ENCODE measurements at places on chromosomes 6 and 20. TPM values are rescaled to one million over a fixed set of nuclear protein-coding genes. Genes with fewer than 3 reads are reported as not detected.

Gene SNX3
- total RNA-seq = 223 TPM

Gene SKIC2
- 121 TPM for total RNA-seq

Gene PRSS16
- 4.7 TPM for total RNA-seq

Gene CPXM1
- total RNA-seq = not detected

Gene OR2B6
- total RNA-seq = 0.26 TPM

Gene LY86
- total RNA-seq = not detected

DNA sequence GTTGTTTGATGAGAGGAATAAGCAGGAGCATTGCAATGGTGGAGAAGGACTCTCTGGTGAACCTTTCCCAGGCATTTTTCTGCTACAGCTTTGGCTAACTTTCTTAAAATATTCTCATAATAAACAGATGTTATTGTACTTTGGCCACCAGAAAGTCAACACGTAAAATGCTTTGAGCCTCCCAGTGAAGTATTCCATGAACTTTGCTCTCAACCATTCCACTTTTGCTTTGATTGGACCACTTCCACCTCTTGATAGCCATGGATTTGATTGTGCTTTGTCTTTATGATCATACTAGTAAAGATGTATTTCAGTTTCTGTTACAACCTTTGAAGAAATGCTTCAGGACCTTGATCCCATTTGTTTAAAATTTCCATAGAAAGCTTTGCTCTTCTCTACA, 241.1 kb downstream of the TENT5A start:
- H3K36me3 ChIP-seq = no peaks in the 10 kb centered on the region
- H3K27ac ChIP-seq = no peak overlapping the region
- H3K4me1 ChIP-seq = no peaks in the 10 kb centered on the region
- no peaks in the 10 kb centered on the region for H3K27me3 ChIP-seq
- no peak for DNase-seq

DNA sequence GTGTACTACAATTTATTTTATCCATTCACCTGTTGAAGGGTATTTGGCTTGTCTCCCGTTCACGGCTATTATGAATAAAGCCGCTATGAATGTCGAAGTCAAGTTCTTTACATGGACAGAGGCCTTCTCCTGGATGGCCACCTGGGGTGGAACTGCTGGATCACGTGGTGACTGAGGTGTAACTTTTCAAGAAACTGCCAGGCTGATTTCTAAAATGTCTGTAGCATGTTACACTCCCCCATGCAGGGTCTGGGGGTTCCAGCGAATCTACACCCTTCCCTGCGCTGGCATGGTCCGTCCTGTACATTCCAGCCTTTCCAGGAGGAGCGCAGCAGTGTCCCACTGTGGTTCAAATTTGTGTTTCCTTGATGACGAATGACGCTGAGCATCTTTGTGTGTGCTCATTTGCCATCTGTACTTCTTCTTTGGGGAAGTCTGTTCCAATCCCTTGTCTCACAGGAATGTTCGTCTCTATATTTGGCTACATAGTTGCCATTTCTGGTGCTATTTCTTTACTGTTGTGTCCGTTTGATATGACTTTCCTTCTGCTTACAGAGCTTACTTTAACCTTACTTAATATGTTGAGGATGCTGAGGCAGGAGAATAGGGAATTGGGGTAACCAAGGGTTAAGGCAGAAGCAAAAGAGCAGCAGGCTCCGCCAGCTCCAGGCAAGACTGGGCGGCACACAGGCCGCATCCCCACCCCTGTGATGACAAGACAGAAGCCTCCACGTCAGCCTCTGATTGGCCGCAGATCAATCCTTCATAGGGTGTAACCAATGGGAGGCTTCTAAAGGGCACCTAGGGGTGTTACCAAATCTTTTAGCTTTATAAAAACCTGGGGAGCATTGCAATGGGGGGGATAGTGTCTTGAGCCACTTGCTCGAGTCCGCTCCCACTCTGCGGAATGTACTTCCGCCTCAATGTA, 106.6 kb downstream of the TAF4 start:
- H3K27me3 ChIP-seq = no peaks in the 10 kb centered on the region
- no peaks in the 10 kb centered on the region for H3K4me1 ChIP-seq
- no peak for DNase-seq
- no peak overlapping the region for H3K27ac ChIP-seq

- H3K36me3 ChIP-seq = no peaks in the 10 kb centered on the region
- no peak for DNase-seq
- no peak overlapping the region for H3K4me3 ChIP-seq
- no peaks in the 10 kb centered on the region for H3K4me1 ChIP-seq
- no peak overlapping the region for H3K27ac ChIP-seq
Observed at GRCh38 chr6:148723484-148723883, 23.3 kb upstream of the UST start.

GRCh38 chr6:14501240-14501639, 383.7 kb downstream of the CD83 start:
- H3K36me3 ChIP-seq = no peaks in the 10 kb centered on the region
- H3K4me3 ChIP-seq = no peak overlapping the region
- no peak overlapping the region for H3K27ac ChIP-seq
- no peak for DNase-seq

- H3K36me3 ChIP-seq = no peaks in the 10 kb centered on the region
- no peak overlapping the region for H3K4me3 ChIP-seq
- H3K27me3 ChIP-seq = no peaks in the 10 kb centered on the region
- no peak overlapping the region for H3K27ac ChIP-seq
Observed at GRCh38 chr6:47727391-47727790, 29.0 kb downstream of the ADGRF4 start.

- no peaks in the 10 kb centered on the region for H3K4me1 ChIP-seq
- no peak overlapping the region for H3K4me3 ChIP-seq
- H3K36me3 ChIP-seq = peaks cover 4% of the 10 kb centered on the region
Observed at GRCh38 chr20:49037962-49038387, 8.1 kb upstream of the CSE1L start.

DNA sequence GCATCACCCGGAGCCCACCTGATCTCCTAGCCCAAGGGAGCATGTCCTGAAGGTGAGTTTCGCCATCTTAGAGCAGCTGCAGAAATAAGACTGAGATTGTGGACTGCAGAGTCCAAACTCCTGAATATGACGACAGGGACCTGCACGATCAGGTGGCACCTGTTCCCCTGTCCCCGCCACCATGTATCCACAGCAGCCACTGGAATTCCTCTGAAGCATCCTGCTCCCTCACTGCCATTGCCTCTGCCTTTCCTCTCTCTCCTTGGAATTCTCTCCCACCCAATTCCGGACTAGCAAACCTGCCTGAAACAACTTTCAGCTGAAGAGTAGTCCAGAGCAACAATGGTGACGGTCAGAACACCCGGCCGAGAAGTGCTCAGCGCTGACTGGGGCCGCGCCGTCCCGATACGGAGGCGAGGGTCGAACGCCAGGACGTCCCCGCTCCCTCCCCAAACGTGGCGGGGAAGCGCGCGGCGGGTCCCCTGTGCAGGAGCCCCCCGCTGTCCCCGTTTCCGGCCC, 694 bp upstream of the FAM120B start:
- peak overlapping the region; percentile 100 for H3K4me3 ChIP-seq
- peaks cover 7% of the 10 kb centered on the region for H3K36me3 ChIP-seq
- H3K4me1 ChIP-seq = peaks cover 26% of the 10 kb centered on the region

DNA sequence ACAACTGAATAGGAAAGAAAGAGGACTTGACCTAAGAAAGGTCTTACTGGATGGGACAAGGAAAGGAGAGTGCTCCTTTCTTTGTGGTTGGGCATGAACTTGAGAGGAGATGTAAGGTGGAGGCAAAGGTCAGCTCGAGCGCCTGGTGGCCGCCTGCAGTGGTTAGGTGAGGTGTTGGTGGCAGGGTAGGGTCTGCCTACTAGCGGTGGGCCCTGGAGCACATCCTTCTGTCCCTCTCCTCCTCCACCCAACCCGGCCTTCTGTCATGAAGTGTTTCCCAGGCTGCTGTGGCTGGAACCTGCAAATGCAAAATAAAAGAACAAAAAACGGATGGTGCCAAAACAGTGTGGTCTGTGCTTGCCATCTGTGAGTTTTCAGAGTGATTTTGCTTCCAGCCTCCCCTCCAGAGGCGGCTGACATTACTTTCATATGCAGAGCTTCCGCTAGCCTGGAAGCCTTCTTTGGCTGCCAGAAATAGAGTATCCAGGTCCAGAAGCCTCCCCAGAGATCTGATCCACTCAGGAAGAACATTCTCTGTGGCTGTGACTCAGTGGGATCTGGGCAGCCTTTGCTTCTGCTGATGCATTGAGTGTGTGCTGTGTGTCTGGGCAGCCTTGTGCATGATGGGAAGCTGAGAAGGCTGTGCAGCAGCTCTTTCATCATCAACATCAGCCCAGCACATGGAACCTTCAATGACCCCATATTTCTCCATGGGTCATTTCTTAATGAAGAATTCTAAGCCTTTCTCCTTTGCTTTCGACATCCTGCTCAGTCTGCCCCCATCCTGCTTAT, 79.8 kb upstream of the FAM184A start:
- no peak overlapping the region for H3K27ac ChIP-seq
- no peak overlapping the region for H3K4me3 ChIP-seq
- H3K4me1 ChIP-seq = no peaks in the 10 kb centered on the region
- H3K36me3 ChIP-seq = no peaks in the 10 kb centered on the region
- H3K27me3 ChIP-seq = peaks cover 3% of the 10 kb centered on the region

DNA sequence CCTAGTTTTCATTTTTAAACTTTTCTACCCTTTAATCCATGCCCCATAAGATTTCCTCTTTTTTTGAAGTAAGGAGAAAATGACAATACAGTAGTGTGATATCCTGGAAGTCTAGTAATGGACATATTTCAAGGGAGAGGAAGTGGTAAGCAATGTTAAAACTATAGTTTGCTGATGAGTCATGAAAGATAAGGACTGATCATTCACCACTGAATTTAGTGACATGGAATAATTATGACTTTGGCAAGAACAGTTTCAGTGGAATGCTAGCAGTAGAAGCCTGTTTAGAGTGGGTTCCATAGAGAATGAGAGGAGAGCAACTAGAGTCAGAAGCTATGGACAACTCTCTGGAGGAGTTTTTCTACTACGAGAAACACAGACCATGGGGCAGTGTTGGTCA, 24.9 kb upstream of the SLC2A12 start:
- DNase-seq = no peak
- H3K4me1 ChIP-seq = no peaks in the 10 kb centered on the region
- H3K27me3 ChIP-seq = no peaks in the 10 kb centered on the region

DNA sequence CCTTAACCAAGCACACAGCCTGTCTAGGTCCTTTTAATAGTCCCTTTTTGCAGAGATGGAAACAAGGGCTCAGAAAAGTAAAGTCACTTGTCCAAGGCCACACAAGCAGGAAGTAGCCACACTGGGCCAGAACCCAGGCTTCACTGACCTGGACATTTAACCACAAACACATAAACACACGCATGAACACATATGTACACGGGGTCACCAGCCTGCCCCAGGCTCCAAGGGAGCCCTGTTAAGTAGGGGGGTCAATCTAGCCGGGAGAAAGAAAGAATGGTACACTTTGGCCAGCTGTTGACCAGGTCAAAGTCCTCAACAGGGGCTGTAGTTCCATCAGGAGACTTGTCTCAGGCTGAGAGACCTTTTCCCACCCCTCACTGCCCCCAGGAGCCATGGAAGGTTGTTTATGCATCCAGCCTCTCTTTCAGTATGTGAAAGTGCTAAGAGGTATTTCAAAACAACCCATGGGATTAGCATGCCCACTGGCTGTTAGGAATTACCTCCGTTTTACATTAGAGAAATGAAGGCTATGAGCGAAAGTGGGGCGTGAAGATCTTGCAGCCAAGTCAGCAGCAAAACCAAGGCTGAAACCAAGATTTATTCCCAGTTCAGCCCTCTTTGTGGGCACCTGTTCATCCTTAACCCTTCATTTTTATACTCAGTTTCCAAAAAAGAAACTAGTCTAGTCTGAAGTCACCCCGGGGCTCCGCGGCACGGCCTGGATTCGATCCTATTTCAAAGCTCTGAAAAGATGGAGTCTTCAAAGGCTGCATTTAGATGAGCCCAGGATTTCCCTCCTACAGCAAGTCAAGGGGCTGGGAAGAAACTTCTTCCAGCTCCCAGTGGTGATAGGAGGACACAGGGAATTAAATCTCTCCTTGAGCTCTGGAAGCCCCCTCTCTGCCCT, 9.8 kb downstream of the SDC4 start:
- H3K27ac ChIP-seq = peak overlapping the region; percentile 88
- H3K27me3 ChIP-seq = no peaks in the 10 kb centered on the region
- DNase-seq = no peak

- H3K27me3 ChIP-seq = no peaks in the 10 kb centered on the region
- H3K4me3 ChIP-seq = no peak overlapping the region
- no peak overlapping the region for H3K27ac ChIP-seq
- DNase-seq = no peak
Observed at GRCh38 chr6:136889271-136890193, 32.6 kb upstream of the SLC35D3 start.

- H3K27me3 ChIP-seq = no peaks in the 10 kb centered on the region
- H3K4me1 ChIP-seq = peaks cover 27% of the 10 kb centered on the region
- no peaks in the 10 kb centered on the region for H3K36me3 ChIP-seq
- no peak overlapping the region for H3K4me3 ChIP-seq
- no peak for DNase-seq
Observed at GRCh38 chr6:144408161-144408560, 123.0 kb downstream of the UTRN start.

- DNase-seq = no peak
- H3K36me3 ChIP-seq = no peaks in the 10 kb centered on the region
- H3K27me3 ChIP-seq = no peaks in the 10 kb centered on the region
- no peak overlapping the region for H3K27ac ChIP-seq
Observed at GRCh38 chr6:84547341-84547801, 217.0 kb downstream of the TBX18 start.

DNA sequence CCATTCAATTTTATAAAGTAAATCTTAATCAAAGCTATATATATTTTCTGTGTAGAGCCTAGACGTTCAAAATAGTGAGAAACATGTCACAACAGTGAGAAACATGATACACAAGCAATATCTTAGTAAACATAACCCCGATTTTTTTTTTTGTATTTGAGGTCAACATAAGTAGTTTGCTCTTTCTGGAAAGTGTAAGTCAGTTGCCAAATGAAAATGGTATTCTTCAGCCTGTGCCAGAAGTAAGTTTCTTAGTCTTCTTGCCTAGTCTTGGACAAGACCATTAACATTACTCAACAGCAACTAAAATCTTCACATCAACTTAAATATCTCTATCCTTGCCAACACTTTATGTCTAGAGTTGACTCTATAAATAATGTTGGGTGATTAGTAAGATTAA, 59.7 kb downstream of the METTL24 start:
- no peak overlapping the region for H3K27ac ChIP-seq
- no peak overlapping the region for H3K4me3 ChIP-seq
- H3K36me3 ChIP-seq = no peaks in the 10 kb centered on the region

- H3K4me1 ChIP-seq = peaks cover 7% of the 10 kb centered on the region
- H3K27ac ChIP-seq = peak overlapping the region; percentile 97
- peak overlapping the region; percentile 96 for H3K4me3 ChIP-seq
- H3K27me3 ChIP-seq = no peaks in the 10 kb centered on the region
- H3K36me3 ChIP-seq = peaks cover 4% of the 10 kb centered on the region
Observed at GRCh38 chr20:2507875-2508630, 662 bp downstream of the ZNF343 start.

- no peaks in the 10 kb centered on the region for H3K36me3 ChIP-seq
- H3K27me3 ChIP-seq = peaks cover 2% of the 10 kb centered on the region
- H3K4me3 ChIP-seq = peak overlapping the region; percentile 25
- no peaks in the 10 kb centered on the region for H3K4me1 ChIP-seq
- no peak for DNase-seq
- H3K27ac ChIP-seq = no peak overlapping the region
Observed at GRCh38 chr6:117919775-117920729, 13.0 kb downstream of the SLC35F1 start.

- no peaks in the 10 kb centered on the region for H3K4me1 ChIP-seq
- H3K27ac ChIP-seq = no peak overlapping the region
- no peak for DNase-seq
- no peaks in the 10 kb centered on the region for H3K27me3 ChIP-seq
- H3K36me3 ChIP-seq = peaks cover 13% of the 10 kb centered on the region
Observed at GRCh38 chr6:83127976-83128375, 60.5 kb downstream of the DOP1A start.

GRCh38 chr6:153167061-153167891, 36.2 kb upstream of the RGS17 start:
- no peak overlapping the region for H3K4me3 ChIP-seq
- peak; percentile 81 for DNase-seq
- H3K27ac ChIP-seq = peak overlapping the region; percentile 87
- no peaks in the 10 kb centered on the region for H3K36me3 ChIP-seq
